BE2C (cell line): ENCODE measurements at places on chromosomes 16 and 17.

- no peak for DNase-seq
These were observed 125.2 kb upstream of the SOX9 start for GRCh38 chr17:71995590-71995989.

DNA sequence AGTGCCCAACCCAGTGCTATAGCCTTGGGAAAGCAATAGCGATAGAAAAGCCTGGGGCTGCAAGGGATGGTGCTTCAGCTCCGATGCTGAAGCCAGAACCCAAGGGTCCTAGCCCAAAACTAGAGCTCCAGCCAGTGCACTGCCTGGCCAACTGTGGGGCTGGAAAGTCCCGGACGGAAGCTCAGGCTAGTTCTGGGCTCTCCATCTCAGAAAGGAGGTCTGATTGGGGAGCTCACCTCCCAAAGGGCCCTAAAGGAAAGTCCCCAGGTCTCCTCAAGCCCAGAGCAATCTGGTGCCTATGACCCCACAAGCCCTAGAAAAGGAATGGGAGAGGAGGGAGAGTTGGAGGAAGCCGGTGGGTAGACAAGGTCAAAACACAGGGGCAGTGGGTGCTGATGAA is 2.0 kb upstream of the ABCC3 start:
- no peak for DNase-seq

DNA sequence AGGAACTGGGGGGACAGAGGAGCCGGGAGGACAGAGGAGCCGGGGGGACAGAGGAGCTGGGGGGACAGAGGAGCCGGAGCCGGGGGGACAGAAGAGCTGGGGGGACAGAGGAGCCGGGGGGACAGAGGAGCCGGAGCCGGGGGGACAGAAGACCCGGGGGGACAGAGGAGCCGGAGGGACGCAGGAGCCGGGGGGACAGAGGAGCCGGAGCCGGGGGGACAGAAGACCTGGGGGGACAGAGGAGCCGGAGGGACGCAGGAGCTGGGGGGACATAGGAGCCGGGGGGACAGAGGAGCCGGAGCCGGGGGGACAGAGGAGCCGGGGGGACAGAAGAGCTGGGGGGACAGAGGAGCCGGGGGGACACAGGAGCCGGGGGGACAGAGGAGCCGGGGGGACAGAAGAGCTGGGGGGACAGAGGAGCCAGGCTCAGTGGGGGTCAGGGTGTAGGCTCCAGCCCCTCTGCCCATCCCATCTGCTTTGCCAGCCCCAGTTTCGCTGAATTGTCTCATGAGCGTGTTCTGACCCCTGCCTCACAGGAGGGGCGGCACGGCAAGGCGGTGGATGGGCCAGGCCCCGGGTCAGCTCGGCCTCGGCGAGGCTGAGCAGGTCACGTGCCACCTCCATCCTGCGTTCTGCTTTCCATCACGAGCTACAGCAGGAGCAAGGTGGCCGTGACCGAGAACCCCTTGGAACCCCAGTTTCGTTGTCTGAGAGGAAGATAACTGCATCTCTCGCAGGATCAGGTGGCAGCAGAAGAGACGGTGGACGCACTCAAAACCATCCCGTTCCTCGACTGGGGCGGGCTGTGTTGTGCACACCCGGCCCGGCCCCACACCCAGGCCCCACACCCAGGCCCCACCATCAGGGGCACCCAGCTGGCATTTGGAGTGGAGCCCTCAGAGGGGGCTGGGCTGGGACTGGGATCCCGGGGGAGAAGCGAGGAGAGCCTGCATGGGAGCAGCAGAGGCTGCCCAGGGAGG is 26.1 kb upstream of the CBFA2T3 start:
- DNase-seq = no peak

GRCh38 chr16:87982581-87983041 is 31.4 kb downstream of the BANP start:
- DNase-seq = no peak

- no peak for DNase-seq
These were observed 16.8 kb upstream of the DRG2 start for GRCh38 chr17:18070861-18071340.

DNA sequence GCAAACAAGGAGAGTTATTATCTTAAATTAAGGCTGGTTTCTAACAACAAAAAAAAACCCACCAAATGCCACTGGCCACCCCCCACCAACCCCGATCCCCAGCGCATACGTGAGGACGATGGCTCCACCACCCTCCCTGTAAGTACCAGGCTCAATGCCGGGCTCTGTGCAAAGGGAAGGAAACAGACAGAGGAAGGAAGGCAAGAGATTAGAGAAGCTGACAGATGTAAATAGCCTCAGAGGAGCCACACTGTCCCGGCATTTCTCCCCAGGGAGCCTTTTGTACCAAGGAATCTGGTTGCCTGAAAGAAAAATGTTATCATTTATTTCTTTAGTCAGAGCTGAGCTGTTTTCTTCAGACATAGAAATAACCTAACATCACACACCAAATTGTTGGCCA is 13.1 kb downstream of the SOST start:
- DNase-seq = peak; percentile 52

GRCh38 chr16:51971184-51971583 is 575.8 kb downstream of the TOX3 start:
- peak; percentile 65 for DNase-seq

DNA sequence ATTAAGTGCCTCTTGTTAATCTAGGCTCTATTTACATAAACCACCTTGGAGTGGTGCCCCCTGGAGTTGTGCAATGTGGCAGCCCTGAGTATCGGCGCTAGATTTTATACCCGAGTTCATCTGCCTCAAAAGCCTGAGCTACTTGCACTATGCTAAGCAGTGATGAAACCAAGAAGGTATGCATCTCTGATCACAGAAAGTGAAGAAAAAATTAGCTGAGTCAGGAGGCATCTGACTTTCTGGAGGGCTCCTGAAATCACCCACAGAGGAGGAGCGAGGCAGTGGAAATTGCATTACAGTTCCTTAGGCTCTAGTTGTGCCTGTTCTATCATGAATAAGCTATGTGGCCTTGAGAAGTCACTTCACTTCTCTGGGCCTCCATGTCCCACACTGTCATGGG is 80.3 kb upstream of the PSMD7 start:
- DNase-seq = no peak

GRCh38 chr16:14392960-14393359 is 237.1 kb downstream of the PARN start:
- DNase-seq = no peak

DNA sequence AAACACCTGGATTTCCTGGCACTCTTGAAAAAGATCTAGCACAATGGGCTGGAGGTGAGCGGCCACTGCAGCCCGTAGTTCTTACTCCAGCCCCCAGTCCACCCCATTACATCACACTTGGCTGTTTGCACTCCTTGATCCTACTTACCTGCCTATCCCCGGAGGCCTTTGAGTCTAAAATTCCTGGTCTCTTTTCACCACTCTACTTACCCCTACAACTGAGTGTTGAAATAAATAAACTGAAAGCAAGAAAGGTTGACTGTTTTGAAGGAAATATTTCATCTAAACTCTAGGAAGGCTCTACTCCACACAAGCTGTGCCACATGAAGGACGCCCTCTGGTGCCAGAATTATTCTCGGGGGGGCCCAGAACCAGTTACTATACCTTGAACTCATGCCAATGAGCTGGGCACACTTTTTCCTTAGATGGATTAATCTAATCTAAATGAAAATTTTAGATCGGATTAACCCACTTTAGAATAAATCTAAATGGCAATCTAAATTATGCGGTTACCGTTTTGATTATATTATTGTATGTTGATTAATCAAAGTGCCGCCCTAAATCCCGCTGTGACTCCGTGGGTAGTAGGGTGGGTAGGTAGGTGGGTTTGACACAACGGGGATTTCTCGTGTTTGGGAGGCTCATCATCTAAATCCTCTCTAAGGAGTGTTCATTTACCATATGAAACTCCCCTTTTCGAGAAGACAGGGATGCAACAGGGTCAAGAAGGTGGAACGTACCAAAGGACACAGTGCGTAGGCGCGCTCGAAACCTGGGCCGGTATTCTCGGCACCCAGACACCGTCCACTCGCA is 651 bp upstream of the EIF1 start:
- DNase-seq = peak; percentile 60

- no peak for DNase-seq
These were observed 57.9 kb downstream of the AKAP1 start for GRCh38 chr17:57142925-57143324.

DNA sequence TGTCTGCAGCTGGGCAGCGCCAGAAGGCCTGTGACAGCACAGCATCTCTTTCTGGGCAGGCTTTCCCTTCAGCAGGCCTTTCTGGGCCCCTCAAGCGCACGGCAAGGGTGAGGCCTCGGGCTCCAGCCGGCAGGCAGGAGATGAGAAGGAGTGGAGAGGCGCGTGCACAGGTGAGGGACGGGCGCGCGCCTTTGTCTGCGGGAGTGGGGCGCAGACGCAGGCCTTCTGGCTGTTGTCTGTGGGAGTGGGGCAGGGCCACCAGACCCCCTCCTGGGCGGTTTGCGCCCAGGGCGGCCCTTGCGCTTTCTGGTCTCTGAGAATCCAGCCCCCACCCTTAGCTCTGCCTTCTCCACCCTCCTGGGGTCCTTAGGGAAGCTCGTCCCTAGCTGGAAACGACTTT is 6.5 kb downstream of the ZNF205 start:
- DNase-seq = no peak

DNA sequence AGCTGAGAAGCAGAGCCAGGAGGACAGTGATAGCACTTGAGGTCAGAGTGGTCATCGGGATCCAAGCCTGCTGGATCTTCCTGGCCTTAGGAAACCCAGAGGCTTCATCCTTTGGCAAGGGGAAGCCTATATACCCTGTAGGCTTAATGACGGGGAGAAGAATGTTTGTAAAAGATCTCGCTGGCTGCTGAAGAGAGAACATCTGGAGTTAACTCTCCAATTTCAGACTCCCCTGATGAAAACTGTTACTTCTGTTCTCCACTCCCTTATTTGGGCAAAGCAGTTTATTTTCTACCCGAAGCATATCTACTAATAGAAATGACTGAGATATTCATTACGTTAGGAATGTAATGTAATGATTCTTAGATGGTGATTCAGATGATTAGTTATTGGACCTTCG is 487.0 kb downstream of the CDH13 start:
- DNase-seq = no peak

GRCh38 chr17:79960788-79961522 is 74.7 kb downstream of the TBC1D16 start:
- no peak for DNase-seq

DNA sequence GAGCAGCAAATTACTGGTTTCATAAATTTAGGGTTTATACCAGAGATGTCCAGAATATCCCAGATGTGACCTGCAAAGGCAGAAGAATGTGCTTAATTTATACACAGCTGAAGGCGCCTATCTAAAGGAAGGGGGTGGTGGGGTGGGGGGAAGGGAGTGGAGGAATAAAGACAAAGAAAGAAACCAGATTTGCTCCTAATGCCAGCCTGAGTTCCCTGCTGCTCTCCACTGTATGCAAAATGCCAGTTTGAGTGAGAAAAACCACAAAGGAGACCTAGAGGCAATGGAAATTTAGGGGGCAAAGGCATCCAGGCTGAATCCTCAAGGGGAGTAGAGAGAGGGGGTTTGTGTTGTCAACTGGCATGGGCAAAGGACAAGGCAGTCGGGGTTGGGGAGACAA is 161.5 kb upstream of the TOX3 start:
- no peak for DNase-seq

- DNase-seq = no peak
These were observed 35.8 kb downstream of the CACNG3 start for GRCh38 chr16:24291932-24292331.

GRCh38 chr17:56833057-56833808 is 487 bp downstream of the C17orf67 start:
- DNase-seq = peak; percentile 24

DNA sequence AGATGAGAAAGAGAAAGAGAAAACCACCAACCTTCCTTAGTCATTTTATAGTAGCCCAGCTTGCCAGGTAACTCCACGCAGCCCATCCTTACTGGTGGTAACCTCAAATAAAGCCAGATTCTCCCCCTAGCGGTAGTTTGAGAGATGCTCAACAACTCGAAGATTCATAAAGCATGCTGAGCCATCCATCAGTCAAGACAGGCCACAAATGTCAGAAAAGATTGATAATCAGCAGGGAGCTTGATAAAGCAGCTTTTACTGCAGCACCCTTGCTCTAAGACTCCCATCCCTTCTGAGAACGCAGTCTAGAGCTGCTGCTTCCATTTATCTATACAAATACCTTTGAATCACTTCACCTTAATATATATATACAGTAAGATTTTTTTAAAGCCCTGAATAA is 451.5 kb upstream of the HSBP1 start:
- no peak for DNase-seq

DNA sequence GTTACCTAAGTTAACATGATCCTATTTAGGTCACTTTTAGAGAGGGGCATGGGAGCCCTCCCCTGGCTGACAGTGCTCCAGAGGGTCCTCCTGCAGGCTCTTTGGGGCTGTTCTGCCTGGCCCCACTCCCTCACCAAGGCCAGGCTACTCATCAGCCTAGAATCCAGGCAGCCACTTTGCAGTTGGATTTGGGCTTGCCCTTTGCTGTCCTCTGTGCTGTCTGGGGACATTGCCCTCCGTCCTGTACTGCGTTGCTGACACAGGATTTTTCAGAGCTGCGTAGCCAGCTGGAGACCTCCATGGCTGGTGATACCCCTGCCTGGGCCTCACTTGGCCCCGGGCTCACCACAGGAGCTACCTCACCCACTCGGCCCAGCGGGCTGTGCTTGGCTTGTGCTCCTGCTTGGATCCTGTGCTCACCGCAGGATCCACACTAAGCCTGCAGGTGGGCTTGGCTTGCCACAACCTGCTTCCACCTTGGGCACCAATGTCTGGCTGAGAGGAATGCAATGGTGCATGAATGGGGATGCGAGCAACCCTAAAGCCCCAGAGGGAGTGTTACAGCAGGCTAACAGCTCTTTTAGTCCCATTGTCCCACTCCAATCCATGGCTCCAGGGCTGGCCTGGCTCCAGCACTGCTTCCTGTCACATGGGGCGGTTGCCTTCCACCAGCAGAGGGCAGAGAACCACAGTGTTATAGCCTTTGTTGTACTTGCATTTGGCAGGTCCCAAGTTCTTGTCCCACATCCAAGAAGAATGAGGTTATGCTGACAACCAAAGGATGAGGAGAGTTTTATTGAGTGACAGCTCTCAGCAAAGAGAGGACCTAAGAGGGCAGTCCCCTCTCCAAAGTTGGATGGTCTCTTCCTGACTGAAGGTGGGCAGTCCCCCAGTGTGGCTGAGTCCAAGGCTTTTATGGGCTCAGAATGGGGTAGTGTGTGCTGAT is 21.5 kb downstream of the CCL4 start:
- DNase-seq = peak; percentile 18

DNA sequence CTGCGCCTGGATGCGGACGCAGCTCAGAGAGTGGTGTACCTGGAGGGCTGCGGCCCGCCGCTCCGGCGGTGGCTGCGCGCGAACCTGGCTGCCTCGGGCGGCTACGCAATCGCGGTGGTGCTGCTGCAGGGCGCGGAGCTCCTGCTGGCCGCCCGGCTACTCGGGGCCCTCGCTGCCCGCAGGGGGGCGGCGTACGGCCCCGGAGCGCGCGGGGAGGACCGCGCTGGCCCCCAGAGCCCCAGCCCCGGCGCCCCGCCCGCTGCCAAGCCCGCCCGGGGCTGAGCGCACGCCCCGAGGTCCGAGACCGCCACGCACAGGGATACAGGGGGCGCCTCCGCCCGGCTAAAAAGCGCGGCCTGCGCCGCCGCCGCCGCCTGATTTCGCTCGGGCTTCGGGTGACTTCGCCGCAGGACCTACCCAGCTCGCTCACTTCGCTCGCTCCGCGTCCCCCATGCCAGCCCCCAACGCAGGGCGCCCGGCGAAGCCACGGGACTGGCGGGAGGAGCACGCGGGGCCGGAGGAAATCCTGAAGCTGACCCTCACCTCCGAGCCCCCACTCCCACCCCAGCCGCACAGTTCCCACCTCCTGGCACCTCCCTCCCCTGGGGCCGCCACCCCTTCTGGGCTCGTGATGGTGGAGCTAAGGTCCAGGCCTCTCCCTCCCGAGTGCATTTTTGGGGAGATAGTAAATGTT is 8.2 kb downstream of the PDE6G start:
- DNase-seq = no peak

GRCh38 chr17:44266402-44267164 is 1.4 kb downstream of the SLC4A1 start:
- DNase-seq = no peak
